Pancreas (tissue), 10 donors: ENCODE measurements at places on chromosomes 7 and 10. TPM values are rescaled to one million over a fixed set of nuclear protein-coding genes. Genes with fewer than 3 reads are reported as not detected.

GRCh38 chr10:122323189-122323588, 51.3 kb upstream of the PLEKHA1 start:
- no peak for DNase-seq
- no peaks in the 10 kb centered on the region for H3K36me3 ChIP-seq
- H3K4me3 ChIP-seq = no peak overlapping the region
- no peaks in the 10 kb centered on the region for H3K4me1 ChIP-seq
- no peaks in the 10 kb centered on the region for H3K27me3 ChIP-seq

DNA sequence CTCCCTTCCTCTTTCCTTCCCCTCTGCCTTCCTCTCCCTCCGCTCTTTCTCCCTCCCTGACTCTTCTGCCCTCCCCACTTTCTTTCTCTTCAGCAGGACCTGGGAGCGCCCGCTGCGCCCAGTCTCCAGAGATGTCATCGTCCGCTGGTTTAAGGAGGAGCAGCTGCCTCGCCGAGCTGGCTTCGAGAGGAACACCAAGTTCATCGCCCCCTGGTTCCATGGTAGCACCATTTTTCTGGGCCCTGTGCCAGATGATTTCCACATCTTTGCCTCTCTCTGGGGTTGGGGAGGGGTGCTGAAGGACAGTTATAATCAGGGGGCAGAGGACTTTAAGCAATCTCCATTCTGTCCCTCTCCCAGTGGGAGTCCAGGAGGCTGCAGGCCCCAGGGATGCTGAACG, 71.6 kb downstream of the SH2D4B start:
- no peaks in the 10 kb centered on the region for H3K36me3 ChIP-seq
- no peak overlapping the region for H3K27ac ChIP-seq
- H3K4me3 ChIP-seq = no peak overlapping the region

DNA sequence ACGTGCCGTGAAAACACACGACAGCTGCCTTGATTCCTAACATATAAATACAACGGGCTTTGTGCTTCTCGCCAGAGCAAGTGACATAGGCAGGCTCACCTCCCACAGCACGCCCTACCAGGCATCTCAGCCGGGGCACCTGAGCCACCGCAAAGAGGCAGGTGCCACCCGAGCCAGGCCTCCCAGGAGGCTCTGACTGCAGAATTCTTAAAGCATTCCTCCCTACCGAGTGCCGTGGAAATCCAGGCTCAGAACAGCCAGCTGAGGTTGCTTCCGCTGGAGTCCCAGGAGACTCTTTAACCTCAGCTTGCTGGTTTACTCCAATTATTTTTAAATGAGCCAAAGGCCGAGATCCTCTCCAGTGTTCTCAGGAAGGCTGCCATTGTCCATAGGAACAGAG, 206.5 kb downstream of the USP6NL start:
- H3K36me3 ChIP-seq = no peaks in the 10 kb centered on the region
- no peak overlapping the region for H3K27ac ChIP-seq
- no peak for DNase-seq
- no peaks in the 10 kb centered on the region for H3K27me3 ChIP-seq

DNA sequence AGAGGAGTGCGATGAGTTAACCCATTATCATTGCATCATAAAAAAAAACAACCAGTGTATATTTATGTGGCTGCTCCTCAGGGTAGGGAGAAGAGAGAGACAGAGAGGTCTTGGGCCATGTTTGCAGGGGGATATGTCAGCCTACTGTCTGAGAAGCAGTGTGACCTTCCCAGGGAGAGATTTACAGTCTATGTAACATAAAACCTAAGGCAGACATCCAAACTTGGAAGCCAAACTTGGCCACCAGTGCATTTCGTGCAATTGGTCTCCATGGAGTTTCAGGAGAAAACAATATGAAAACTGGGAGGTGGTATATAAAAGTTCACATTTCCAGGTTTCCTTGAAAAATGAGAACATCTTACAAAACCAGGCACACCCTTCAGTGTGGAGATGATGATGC, 85.9 kb upstream of the CXCL12 start:
- H3K27me3 ChIP-seq = no peaks in the 10 kb centered on the region
- DNase-seq = no peak
- no peaks in the 10 kb centered on the region for H3K4me1 ChIP-seq
- no peak overlapping the region for H3K4me3 ChIP-seq

- no peak overlapping the region for H3K4me3 ChIP-seq
- H3K36me3 ChIP-seq = no peaks in the 10 kb centered on the region
- H3K4me1 ChIP-seq = no peaks in the 10 kb centered on the region
- no peak overlapping the region for H3K27ac ChIP-seq
- DNase-seq = no peak
These were observed 162.8 kb upstream of the ZMIZ1 start for GRCh38 chr10:78905957-78906308.

DNA sequence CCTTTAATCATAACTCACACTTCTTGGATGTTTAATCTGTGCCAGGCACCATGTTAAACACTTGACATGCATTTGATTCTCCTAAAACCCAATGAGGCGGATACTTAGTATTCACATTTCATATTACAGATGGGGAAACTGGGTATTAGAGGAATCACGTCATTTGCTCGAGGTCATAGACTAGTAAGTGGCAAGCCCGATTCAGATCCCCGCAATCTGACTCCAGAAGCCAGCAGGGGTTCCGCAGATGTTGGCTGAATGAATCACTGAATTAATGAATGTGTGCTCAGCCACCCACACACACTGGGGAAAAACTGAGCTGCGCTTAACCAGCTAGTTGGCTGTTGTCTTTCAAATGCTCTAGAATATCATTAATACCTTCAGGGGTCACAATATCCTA, 22.5 kb upstream of the ENO4 start:
- H3K4me1 ChIP-seq = no peaks in the 10 kb centered on the region
- H3K27ac ChIP-seq = no peak overlapping the region
- no peaks in the 10 kb centered on the region for H3K27me3 ChIP-seq
- no peak overlapping the region for H3K4me3 ChIP-seq
- H3K36me3 ChIP-seq = no peaks in the 10 kb centered on the region

Gene SDK1
- total RNA-seq = 15.0 TPM

Gene OR6B1
- total RNA-seq = not detected

Gene SMKR1
- 1.4 TPM for total RNA-seq
